ENCODE measurements at places on chromosomes 13 and 19. TPM values are rescaled to one million over a fixed set of nuclear protein-coding genes. Genes with fewer than 3 reads are reported as not detected.

The ZNF546 gene
- 5.6 TPM for total RNA-seq

The NXNL1 gene
- total RNA-seq, result not detected

The SMIM24 gene
- not detected for total RNA-seq

The MISP3 gene
- total RNA-seq, result 0.26 TPM

The NFIX gene
- total RNA-seq, result 85.9 TPM

The CPB2 gene
- total RNA-seq, result not detected

The SAFB2 gene
- total RNA-seq, result 32.9 TPM

The OR7D2 gene
- total RNA-seq, result 0.06 TPM

The SBSN gene
- total RNA-seq, result 0.66 TPM

The FGF21 gene
- not detected for total RNA-seq

The VWA8 gene
- 20.9 TPM for total RNA-seq

The AZU1 gene
- total RNA-seq, result not detected

The GSX1 gene
- not detected for total RNA-seq

Measured in aortic smooth muscle cell (primary cell).